ENCODE measurements at places on chromosomes 2 and 18.

DNA sequence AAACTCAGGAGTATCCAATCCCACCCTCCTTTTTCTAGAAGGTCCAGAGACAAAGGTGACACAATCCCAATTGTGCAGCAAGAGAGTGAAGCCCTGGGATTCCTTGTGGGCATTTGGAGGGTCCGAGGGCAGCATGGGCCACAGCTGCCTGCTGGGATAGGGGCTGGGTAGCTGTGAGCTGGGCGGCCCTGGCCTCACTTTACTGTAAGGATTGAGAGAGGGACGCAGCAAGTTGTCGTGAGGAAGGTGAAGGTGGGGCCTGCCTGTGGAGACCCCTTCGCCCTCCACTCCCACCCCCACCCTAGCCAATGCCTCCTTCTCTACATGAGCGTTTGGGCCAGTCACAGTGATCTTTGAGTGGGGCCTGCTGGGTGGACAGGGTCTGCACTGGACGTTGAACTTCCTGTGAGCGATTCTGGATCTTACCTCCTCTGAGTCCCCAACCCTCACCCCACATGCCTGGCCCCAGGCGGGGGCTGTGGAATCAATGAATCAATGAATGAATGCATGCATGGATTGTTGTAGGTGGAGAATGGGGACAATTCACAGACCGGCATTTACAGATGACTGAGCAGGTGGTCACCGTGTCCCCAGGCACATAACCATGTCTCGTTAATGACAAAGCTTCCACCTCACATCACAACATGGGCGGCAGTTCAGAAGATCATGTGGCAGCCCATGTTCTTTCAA is 107.2 kb downstream of the INHBB start:
- H3K27ac ChIP-seq = no peak overlapping the region
- DNase-seq = no peak
- no peak overlapping the region for H3K4me3 ChIP-seq
- no peaks in the 10 kb centered on the region for H3K36me3 ChIP-seq

- no peaks in the 10 kb centered on the region for H3K27me3 ChIP-seq
- no peak overlapping the region for H3K4me3 ChIP-seq
- DNase-seq = no peak
- no peaks in the 10 kb centered on the region for H3K36me3 ChIP-seq
- H3K27ac ChIP-seq = no peak overlapping the region
These were observed 112.2 kb upstream of the TACR1 start for GRCh38 chr2:75311521-75311920.

GRCh38 chr2:54582987-54583386 is 126.9 kb downstream of the SPTBN1 start:
- H3K4me1 ChIP-seq = peaks cover 99% of the 10 kb centered on the region
- DNase-seq = no peak
- no peak overlapping the region for H3K4me3 ChIP-seq
- H3K36me3 ChIP-seq = no peaks in the 10 kb centered on the region
- H3K27me3 ChIP-seq = no peaks in the 10 kb centered on the region
- peak overlapping the region; percentile 2 for H3K27ac ChIP-seq

DNA sequence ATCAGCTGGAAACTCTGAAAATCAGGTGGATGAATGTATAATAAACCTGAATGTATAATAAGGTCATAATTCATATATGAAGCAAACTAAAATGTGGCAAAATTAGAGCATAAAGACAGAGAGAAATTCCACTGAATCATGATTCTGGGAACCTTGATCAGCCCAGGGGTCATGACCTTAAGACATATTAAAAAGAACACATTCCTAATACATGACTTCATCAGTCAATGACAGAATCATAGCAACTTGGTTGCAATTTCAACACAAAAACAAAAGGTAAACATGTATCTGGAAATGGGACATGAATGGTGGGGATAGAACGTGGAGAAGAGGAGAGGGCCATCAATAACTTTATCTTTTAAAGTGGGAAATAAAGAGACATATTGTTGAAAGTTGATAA is 17.6 kb downstream of the AFF3 start:
- no peaks in the 10 kb centered on the region for H3K4me1 ChIP-seq
- no peak for DNase-seq
- H3K27ac ChIP-seq = no peak overlapping the region
- no peaks in the 10 kb centered on the region for H3K27me3 ChIP-seq
- no peaks in the 10 kb centered on the region for H3K36me3 ChIP-seq
- H3K4me3 ChIP-seq = no peak overlapping the region

- no peak overlapping the region for H3K27ac ChIP-seq
- DNase-seq = no peak
- no peaks in the 10 kb centered on the region for H3K27me3 ChIP-seq
- no peak overlapping the region for H3K4me3 ChIP-seq
- H3K4me1 ChIP-seq = no peaks in the 10 kb centered on the region
These were observed 55.3 kb upstream of the ID2 start for GRCh38 chr2:8626572-8626971.

GRCh38 chr18:70337139-70337972 is 48.5 kb downstream of the SOCS6 start:
- no peaks in the 10 kb centered on the region for H3K4me1 ChIP-seq
- H3K36me3 ChIP-seq = no peaks in the 10 kb centered on the region
- no peak for DNase-seq
- H3K27ac ChIP-seq = peak overlapping the region; percentile 23
- H3K27me3 ChIP-seq = no peaks in the 10 kb centered on the region

DNA sequence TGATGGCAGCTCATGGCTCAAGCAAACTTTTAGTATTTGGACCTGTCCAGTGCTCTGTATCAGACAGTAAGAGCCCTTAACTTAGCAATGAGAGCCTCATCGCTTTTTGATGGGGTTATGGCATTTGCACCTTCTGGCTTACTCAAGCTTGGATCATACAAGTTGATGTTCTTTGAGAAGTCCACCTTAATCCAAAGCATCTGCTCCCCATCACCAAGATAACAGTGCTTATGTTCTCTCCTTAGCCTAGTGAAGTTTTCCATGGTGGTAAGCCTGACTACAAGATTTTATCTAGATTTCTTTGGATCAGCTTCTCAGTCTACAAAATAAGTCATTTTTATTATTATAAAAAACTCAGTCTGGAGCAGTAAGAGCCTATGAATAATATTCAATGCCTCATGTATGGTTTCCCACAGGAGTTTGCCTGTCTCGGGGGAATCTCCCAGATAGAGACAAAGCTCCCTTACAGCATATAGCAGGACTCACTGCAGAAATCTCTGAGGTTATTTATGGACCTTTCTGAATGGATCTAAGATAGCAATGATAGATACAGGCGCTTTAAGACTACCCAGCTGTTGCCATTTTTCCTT is 472.2 kb upstream of the LINC00305 start:
- DNase-seq = no peak
- no peak overlapping the region for H3K27ac ChIP-seq
- no peaks in the 10 kb centered on the region for H3K4me1 ChIP-seq
- no peak overlapping the region for H3K4me3 ChIP-seq
- H3K27me3 ChIP-seq = no peaks in the 10 kb centered on the region

DNA sequence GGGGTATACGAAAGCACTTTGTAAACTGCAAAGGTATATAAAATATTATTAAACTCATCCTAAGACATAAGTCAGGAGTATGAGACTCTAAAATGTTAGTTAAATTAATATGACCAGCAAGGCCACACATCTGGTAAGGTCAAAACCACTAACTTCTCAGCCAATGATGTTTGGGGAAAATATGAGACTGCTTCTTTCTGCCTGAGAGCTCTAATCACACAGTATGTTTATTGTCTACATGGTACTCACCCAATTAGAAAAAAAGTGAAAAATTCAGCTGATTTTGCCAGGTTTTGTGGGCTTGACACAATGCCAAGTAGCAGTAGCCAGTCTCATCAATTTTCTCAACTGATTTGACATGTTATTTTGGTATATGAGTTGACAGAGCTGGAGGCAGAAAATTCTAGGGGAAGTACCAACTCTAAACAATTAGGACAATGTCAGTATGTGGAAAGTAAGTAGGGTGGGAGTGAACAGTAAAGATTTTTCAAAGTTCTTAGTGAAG is 87.3 kb downstream of the ALK start:
- no peaks in the 10 kb centered on the region for H3K4me1 ChIP-seq
- DNase-seq = no peak
- no peak overlapping the region for H3K4me3 ChIP-seq
- H3K27ac ChIP-seq = no peak overlapping the region

DNA sequence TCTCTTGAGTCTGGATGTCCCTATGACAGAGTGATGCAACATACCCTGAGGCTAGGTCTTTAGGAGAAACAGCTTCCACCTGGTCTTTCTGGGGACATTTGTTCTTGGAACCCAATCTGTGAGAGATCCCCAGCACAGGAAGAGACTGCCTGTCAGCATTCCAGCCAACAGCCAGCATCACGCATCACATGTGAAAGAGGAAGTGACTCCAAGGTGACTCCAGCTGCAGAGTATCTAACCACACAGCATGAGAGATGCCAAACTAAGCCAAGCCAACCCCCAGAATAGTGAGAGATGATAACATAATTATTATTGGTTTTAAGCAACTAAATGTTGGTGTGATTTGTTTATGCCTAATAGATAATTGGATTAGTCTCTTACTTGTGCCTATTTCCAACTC is 35.7 kb downstream of the C18orf63 start:
- no peaks in the 10 kb centered on the region for H3K4me1 ChIP-seq
- DNase-seq = no peak
- H3K27ac ChIP-seq = no peak overlapping the region
- H3K4me3 ChIP-seq = no peak overlapping the region

DNA sequence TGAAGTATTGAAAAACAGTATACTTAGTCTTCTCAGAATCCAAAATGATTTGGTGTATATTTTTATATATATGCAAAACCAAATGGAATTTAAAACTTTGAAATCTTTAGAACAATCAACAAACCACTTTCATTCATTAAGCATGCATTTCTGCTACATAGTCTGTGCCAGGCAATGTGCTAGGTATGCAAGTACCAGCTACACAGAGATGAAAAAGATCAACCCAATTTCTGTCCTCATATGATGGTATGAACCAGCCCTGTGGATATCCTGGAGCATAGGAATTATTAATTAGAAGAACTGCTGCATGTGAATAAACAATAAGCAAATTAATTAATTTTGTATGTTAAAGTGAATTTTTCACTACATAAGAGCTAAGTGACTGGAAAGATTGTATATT is 51.2 kb upstream of the RTN4 start:
- no peaks in the 10 kb centered on the region for H3K36me3 ChIP-seq
- H3K4me3 ChIP-seq = no peak overlapping the region
- no peak for DNase-seq

DNA sequence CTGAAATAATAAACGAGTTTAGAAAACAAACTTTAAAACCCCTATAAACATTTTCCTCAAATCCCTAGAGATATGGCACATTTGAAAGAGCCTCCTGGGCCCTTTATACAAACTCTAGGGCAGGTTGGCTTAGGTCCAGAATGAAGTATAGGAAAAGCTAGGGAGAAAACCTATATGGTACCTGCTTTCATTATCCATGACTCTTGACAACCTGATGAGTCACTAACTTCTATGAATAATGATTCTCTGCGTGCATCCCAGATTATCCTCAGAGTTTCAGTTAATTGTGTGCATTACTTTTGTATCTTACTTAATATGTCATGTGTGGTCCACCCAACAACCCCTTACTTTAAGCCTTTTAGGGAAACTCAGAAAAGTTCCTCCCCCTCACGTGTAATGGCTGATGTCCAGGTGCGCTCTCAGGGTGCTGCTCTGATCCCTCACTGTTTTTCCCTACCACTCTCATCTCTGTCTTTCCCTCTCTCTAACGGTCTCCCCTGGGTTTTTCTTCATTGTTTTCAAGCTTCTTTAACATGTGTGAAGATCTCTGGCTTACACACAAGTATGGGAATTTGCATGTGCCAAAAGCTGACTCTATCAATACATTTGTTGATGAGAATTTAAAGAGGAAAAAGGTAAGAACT is 78.5 kb downstream of the LRP1B start:
- H3K4me3 ChIP-seq = no peak overlapping the region
- H3K27ac ChIP-seq = no peak overlapping the region
- H3K36me3 ChIP-seq = no peaks in the 10 kb centered on the region
- no peaks in the 10 kb centered on the region for H3K27me3 ChIP-seq
- H3K4me1 ChIP-seq = no peaks in the 10 kb centered on the region

GRCh38 chr2:242054406-242054805 is 184.9 kb downstream of the RTP5 start:
- peaks cover 2% of the 10 kb centered on the region for H3K27me3 ChIP-seq
- no peaks in the 10 kb centered on the region for H3K36me3 ChIP-seq
- H3K4me3 ChIP-seq = no peak overlapping the region
- no peak overlapping the region for H3K27ac ChIP-seq

DNA sequence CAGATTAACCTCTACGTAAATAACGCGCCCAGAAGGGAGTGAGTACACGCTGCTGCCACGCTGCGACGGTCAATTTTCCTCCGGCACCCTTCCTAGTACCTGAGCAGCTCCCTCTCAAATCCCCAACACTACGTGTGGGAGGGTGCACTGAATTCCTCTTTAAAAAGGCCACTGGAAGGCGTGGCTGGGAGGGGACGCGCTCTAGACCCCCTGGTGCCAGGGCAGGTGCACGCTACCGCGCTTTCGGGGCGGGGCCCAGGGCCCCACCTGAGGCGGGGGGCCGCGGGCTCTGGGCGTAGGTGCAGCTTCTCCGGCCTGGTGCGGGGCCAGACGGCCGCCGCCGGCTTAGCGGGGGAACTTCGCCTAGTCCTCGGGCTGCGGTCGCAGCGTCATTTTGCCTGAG is 668 bp upstream of the ANKRD12 start:
- H3K27ac ChIP-seq = peak overlapping the region; percentile 99
- peaks cover 45% of the 10 kb centered on the region for H3K36me3 ChIP-seq
- H3K4me1 ChIP-seq = peaks cover 45% of the 10 kb centered on the region
- peak overlapping the region; percentile 82 for H3K4me3 ChIP-seq
- no peaks in the 10 kb centered on the region for H3K27me3 ChIP-seq
- DNase-seq = no peak

- peaks cover 3% of the 10 kb centered on the region for H3K36me3 ChIP-seq
- H3K27me3 ChIP-seq = peaks cover 42% of the 10 kb centered on the region
- H3K4me1 ChIP-seq = peaks cover 34% of the 10 kb centered on the region
- peak overlapping the region; percentile 46 for H3K27ac ChIP-seq
- no peak overlapping the region for H3K4me3 ChIP-seq
These were observed 8.2 kb downstream of the GDF7 start for GRCh38 chr2:20674974-20675679.

GRCh38 chr2:183079139-183079775 is 710 bp downstream of the DUSP19 start:
- peaks cover 12% of the 10 kb centered on the region for H3K4me1 ChIP-seq
- peaks cover 13% of the 10 kb centered on the region for H3K27me3 ChIP-seq
- H3K36me3 ChIP-seq = no peaks in the 10 kb centered on the region

DNA sequence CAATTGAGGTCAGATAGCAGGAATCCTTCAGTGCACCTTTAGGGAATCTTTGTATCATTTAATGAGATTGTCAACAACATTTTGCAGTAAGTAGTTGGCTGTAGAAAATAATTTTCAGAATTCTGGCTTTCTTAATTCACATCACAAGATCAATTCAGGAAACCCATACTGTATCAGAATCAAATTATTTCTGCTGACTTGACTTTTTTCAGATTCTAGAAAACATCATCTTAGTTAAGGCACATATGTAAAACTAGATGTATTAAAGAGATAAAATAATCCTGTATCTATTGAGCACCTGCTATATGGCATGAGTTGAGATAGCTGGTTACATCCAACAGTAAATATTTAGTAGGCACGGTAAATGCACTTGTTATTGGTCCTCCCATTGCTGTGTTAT is 791.4 kb downstream of the TDRD15 start:
- no peak for DNase-seq
- H3K36me3 ChIP-seq = no peaks in the 10 kb centered on the region
- H3K27ac ChIP-seq = no peak overlapping the region
- no peaks in the 10 kb centered on the region for H3K4me1 ChIP-seq
- H3K27me3 ChIP-seq = no peaks in the 10 kb centered on the region
